ENCODE measurements at places on chromosomes 3 and 15.
A peak's percentile ranks its signal among the peaks of the same experiment; 100 is the strongest.

DNA sequence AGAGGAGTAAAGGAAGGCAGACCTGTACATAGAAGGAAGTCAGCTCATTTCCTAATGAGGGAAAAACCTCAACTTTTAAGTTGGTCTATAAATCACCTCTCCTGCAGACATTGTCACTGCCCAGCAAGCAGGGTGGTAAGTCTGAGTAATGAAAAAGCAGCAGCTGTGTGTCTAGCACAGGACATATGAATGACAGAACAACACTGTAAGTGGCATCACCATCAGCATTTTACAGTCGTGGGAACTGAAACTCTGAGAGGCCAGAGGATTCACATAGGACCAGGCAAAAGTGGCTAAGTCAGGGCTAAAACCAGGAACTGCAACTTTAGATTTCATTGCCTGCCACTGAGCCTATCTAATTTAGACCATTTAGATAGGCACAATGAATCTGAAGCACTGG, 235.6 kb downstream of the CLSTN2 start:
- DNase-seq = no peak

DNA sequence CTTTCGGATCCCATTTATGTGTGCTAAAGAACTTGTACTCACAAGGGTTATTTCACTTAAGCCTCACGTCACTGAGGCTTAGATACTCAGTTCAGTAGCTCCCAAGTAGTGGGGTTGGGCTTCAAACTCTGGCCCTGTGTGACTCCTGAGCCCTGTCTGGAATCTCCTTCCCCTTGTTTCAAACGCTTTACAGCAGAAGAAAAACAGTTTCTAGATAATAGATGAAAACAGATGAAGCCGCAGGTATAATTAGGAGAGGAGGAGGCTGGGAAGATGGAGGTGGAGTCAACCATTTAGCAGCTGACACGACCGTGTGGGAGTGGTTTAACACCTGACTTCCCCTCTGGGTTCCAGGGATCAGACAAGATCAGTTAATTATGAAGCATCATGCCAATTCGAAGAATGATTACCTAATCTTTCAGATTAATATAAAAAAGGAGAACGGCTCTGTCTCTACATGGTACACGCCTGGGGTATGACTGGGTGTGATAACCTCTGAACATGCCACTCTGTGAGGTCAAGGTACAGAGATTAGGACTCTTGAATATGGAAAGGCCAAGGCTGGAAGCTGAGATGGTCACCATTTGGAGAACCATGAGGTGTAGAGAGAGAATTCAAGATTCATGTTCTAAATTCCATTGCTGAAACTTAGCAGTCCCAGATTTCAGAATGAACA, 31.1 kb downstream of the TPM1 start:
- DNase-seq = no peak

GRCh38 chr15:90211009-90211408, 9.9 kb downstream of the SEMA4B start:
- DNase-seq = no peak

DNA sequence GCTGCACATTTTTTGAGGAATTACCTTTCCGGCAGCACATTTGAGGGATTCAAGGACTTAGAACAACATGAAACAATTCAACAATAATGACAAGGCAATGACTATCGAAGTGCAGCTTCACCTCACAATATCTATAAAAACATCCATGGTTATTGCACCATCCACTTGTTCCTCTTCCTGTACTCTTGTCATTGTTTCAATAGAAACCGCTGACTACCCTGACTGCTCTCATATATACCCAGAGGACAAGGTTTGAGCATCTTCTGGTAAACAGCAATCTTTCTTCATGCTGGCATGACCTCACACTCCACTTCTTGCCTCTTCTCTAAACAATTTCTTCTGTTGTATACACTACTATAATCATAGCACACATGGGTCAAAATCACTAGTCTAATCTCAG, 864.9 kb downstream of the FHIT start:
- no peak for DNase-seq

GRCh38 chr15:68210821-68211655, 5.9 kb upstream of the CALML4 start:
- peak; percentile 88 for DNase-seq

- DNase-seq = no peak
Observed at GRCh38 chr3:127524296-127524896, 66.1 kb downstream of the TPRA1 start.

DNA sequence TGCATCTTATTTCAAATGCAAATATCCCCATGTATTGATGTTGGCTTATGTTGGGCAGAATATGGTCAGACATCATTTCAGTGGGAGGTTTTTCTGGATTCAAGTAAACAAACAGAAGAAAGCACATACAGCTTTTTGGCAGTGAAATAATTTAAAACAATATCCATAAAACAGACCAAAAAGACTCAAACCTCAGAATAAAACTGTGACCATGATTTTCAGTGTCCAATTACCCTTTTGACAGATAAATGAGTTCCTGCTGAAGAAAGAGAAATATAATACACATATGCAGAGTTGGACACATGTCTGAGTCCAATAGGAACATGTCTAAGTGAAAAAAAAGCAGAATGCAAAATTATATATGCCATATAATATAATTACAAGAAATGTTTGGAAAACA, 39.1 kb downstream of the PXK start:
- DNase-seq = no peak

GRCh38 chr3:13465236-13465873, 14.8 kb upstream of the HDAC11 start:
- no peak for DNase-seq

- no peak for DNase-seq
Observed at GRCh38 chr3:180250172-180250571, 213.4 kb upstream of the PEX5L start.

DNA sequence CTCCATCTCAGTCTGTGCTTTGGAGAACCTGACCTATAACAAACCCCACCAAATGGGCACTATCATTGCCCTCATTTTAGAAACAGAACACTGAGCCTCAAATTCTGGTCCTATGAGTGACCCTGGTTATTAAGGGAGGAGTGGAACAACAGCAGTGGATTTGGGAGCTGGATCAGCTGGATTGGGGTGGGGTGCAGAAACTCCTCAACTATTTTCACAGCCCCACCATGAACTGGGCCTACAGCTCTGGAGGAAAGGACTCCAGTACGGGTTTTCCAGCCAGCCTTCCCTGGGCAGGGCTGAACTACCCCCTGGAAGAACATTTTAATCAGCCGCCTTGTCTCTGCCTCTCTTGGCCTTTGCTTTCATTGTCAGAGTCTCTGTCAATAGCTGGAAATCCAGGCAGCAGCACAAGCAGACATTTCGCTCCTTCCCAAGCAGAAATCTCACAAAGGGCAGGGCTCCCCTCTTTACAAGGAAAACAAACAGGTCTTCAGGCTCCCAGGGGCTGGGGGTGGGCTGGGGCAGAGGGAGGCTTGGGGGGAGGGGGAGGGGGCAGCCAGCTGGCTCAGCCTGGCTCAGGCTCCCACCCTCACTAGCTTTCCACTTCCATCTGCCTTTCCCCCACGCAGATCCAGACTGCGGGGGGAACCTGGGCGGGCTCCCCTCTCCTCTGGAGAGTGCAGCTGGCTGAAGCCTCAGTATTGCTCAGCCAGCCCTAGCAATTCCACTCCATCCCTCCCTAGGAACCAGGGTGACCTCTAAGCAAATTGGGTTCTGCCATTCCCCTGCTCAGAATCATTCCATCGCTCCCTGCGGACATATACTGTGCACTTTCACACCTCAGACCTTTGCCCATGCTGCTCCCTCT, 13.7 kb upstream of the TLE3 start:
- peak; percentile 88 for DNase-seq

GRCh38 chr3:30631243-30631904, 25.0 kb downstream of the TGFBR2 start:
- DNase-seq = no peak

GRCh38 chr3:119870512-119870911, 88.6 kb downstream of the NR1I2 start:
- DNase-seq = no peak

- no peak for DNase-seq
Observed at GRCh38 chr15:70127770-70128413, 30.2 kb upstream of the TLE3 start.

- no peak for DNase-seq
Observed at GRCh38 chr3:40677749-40678148, 153.0 kb downstream of the ZNF621 start.

- no peak for DNase-seq
Observed at GRCh38 chr3:195061756-195062655, 209.0 kb downstream of the XXYLT1 start.

- peak; percentile 88 for DNase-seq
Observed at GRCh38 chr3:12440927-12441714, 43.2 kb upstream of the TSEN2 start.
